ENCODE measurements at places on chromosomes 6 and 20.

GRCh38 chr20:32205843-32206759 lies 1.4 kb downstream of the PLAGL2 start:
- no peak for DNase-seq

GRCh38 chr6:108403236-108403635 lies 108.4 kb downstream of the AFG1L start:
- DNase-seq: no peak

GRCh38 chr6:125952764-125953501 lies 3.6 kb upstream of the HINT3 start:
- peak; percentile 4 for DNase-seq

- no peak for DNase-seq
Measured at GRCh38 chr6:111162504-111162903, 75.2 kb downstream of the SLC16A10 start.

- no peak for DNase-seq
Measured at GRCh38 chr6:131688286-131688685, 12.9 kb downstream of the OR2A4 start.

GRCh38 chr6:151140767-151141166 lies 99.0 kb upstream of the AKAP12 start:
- DNase-seq: no peak

DNA sequence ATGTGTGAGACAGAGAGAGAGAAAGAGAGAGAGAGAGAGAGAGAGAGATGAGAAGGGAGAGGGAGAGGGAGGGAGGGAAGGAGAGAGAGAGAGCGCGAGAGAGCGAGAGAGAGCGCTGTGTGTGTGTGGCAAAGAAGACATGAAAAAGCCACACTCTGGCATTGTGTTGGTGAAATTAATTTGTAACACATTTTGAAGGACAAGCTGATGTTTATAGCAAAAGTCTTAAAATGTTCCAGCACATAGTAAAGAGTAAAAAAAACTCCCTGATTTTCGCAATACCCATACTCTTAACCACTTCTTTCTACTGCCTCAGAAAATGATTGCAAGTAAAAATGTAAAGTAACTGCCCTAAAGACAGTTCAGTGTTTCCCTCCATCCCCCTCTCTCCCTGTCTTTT lies 56.7 kb downstream of the SLC22A1 start:
- DNase-seq: no peak

DNA sequence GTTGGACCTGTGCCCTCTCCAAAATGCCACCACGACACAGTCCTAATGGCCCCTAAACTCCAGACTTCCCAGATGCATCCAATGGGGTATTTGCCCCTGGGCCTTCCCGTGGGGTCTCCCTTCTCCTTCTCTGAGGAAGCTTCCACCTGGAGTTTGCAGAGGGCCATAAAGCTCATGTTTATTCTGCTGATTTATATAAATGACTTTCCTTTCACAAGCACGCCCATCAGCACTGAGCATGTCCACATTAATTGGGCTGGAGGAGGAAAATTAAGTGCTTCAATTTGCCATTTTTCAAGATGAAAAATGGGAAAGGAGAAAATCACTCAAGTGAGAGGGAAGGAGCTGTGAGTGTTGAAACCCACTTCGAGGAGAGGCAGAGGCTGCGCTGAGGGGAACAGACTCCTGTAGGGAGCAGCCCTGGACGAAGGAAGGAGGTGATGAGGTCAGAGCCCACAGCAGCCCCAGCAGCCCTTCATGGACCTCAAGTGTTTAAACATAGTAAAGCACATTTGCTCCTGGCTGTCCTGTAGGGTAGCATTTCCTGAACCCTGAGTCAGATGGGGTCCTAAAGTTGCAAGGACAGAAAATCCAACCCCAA lies 434.9 kb upstream of the SULF2 start:
- DNase-seq: no peak

DNA sequence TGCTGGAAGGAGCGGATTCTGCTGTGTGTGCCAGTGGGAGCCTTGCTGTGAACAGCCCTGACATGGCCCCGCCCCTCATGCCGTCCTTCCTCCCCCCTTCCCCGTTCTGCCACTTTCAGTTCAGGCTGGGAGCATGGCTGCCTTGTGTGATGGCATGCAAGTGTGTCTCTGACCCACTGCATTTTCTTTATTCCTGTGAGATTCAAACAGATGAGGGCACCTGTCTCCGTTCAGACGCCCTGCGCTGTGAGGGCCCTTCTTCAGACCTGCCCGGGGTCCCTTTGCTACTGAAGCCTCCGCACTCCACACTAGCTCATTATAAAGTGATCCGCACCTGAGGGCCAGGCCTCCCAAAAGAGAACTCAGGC lies 88.3 kb downstream of the TAF4 start:
- DNase-seq: no peak

DNA sequence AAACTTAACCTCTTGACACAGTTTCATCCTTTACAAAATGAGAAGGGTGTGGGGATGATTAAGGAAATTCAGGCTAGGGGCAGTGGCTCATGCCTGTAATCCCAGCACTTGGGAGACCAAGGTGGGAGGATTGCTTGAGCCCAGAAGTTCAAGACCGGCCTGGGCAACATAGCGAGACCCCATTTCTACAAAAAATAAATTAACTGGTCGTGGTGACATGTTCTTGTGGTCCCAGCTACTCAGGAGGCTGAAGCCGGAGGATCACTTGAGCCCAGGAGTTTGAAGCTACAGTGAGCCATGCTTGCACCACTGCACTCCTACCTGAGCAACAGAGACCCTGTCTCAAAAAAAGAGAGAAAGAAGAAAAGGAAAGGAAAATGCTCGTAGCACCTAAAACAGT lies 9.0 kb downstream of the ZSWIM3 start:
- DNase-seq: no peak

- no peak for DNase-seq
Measured at GRCh38 chr6:169340395-169340794, 86.7 kb upstream of the THBS2 start.

DNA sequence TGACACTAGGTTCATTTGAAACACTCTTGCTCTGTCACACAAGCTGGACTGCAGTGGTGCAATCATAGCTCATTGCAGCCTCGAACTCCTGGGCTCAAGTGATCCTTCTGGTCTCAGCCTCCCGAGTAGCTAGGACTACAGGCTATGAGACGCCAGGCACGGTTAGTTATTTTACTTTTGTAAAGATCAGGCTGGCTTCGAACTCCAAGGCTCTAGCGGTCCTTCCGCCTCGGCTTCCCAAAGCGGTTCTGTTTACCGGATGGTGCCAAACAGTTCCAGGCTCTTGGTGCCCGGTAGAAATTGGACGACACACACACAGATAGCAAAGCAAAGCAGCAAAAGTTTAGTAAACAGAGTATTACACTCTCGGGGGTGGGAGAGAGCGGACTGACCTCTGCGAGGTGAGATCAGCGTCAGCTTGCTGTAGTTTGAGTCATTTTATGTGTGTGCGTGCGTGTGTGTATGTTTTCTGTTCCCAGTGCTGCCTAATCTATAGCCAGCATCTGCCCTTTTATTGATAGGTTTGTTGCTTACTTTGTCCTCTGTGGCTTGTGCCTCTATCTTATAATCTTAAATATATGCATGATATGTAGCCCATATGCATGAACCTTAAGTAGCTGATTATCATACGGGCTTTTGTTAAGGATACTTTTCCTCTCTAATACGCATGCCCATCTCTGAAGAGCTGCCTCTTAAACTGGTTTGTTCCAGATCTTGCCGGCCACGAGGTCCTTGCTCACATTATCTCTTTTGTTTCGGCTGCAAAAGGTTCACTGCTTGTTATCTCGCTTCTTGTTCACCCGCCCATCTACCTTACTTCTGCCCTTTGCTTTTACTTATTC lies 75.2 kb downstream of the OR2B2 start:
- DNase-seq: peak; percentile 30

DNA sequence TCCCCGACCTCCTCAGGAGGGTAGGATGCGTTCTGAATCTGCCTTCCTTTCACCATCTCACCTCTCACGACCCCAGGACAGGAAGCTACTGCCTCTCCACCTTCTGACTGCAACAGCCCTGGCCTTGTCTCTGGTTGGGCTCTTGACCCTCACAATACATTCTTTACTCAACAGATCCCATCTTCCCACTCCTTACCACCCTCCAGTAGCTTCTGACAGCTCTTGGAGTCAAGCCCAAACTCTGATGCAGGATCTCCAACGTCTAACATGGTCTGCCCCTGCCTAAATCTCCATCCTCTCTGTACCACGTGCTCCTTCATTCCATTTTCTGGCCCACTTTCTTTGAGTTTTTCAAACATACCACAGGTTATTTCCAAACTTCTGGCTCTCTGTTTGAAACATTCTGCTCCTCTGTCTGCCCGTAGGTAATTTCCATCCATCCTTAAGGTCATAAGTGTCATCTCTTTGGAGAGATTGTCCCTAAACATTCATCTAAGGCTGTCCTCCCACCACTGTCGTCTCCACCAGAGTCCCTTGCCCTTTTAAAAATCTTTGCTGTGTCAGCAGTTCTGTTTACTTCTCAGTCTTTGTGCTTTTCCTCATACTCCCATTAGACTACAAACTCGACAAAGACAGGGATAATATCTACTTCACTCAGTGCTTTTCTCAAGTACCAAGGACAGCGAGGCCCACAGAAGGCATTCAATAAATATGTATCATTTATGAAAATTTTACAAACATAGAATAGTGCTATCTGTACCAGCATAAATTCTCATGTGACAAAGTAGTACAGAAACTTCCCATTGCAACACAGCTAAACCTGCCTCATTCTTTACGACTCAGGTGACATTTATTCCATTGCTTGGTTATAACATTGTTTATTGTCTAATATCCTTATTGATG lies 73.6 kb downstream of the BCAS1 start:
- no peak for DNase-seq

DNA sequence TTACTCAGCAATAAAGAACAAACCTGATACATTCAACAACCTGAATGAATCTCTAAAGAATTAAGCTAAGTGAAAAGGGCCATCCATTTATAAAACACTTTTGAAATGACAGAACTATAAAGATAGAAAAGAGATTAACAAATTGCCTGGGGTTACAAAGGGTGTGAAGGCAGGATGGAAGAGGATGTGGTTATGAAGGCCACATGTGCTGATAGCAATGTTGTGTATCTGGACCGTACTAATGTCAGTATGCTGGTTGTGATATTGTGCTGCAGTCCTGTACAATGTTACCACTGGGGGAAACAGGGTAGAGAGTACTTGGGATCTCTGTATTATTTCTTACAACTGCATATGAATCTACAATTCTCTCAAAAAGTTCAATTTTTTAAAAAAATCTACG lies 36.4 kb downstream of the ELOVL5 start:
- DNase-seq: no peak

DNA sequence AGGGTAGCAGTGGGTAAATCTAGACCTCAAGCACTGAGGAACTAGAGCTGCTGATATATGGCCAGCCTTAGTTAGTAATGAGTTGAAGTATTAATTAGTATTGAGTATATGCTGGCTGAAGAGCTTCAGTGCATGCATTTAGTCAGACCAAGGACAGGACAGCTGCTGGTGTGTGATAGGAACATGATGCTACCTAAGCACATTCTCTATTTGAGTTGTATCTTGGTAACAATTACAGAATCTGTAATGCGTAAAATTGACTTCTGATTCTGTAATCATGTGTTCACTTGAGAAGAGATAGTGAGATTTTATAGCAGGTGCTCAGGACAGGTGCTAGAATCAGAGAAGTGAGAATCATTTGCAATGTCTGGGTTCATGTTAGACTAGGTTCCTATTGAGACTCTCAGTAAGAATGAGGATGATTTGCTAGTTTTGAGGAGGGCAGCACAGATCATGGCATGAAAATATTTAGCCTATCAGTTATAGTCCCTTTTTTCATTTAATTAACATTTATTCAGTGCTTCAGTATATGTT lies 369.4 kb upstream of the HS3ST5 start:
- DNase-seq: no peak

- DNase-seq: no peak
Measured at GRCh38 chr6:135046912-135047311, 7.7 kb downstream of the HBS1L start.

- no peak for DNase-seq
Measured at GRCh38 chr6:52400313-52401041, 19.7 kb upstream of the EFHC1 start.

- DNase-seq: no peak
Measured at GRCh38 chr6:87763901-87764300, 61.9 kb upstream of the AKIRIN2 start.

- no peak for DNase-seq
Measured at GRCh38 chr6:50925981-50926380, 107.3 kb downstream of the TFAP2B start.

DNA sequence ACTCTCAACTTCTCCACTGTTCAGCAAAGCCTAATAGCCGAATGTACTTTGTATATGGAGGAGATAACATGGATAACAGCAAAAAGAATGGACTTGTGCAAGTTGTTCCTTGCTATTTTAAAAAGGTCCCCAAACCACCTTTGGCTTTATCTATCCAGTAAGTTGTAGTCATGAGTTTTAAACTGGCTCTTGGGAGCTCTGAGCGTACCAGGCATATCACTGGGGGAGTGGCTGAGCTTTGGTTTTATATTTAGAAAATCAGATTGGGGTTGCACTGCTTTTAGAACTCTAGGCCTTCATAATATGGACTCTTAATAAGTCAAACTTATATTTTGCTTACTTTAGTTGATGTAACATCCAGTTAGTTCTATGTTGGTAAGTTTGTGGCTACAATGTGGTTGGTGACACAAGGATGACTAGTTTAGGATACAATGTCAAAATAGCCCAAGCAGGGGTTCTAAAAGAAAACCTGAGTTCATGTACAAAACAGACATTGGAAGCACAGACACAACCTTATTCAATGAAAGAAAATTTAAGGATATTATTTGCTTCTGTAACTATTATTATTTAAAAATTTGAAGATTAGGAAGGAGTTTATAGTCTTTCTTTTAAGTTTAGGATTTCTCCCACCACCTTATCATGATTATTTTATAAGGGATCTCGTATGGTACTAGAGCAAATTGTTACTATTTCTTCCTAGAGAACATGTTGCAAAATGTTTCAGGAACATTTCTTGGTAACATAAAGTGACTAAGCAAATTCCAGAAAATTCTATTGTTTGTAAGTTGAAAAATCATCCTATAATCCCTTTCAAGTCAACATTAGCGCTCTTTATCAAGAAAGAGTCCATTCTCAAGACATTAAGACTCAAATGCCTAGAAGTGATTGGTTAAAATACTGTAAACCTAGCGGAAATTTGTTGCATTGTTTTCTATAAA lies 165.8 kb upstream of the SUPT3H start:
- no peak for DNase-seq

GRCh38 chr20:53454675-53455276 lies 138.9 kb downstream of the ZNF217 start:
- no peak for DNase-seq

GRCh38 chr20:59783641-59784010 lies 149.8 kb downstream of the SYCP2 start:
- DNase-seq: no peak

- DNase-seq: no peak
Measured at GRCh38 chr20:14478126-14478525, 140.7 kb upstream of the FLRT3 start.

- no peak for DNase-seq
Measured at GRCh38 chr6:149182262-149182661, 135.2 kb upstream of the TAB2 start.

DNA sequence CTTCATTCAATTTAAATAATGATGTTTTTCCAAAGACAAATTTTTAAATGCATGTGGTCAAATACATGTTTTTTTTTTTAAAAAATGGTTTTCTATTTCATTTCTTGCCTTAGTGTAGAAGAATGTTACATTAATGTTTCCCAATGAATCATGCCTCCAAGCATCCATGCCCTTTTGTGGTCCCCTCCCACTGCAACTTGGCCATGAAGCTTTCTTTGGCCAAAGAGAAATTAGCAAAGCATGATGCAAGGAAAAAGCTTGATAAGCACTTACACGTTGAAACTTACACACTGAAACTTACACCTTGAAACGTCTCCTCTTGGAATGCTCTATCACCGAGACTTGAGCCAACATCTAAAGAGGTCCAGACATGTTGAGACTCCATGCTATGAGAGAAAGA lies 93.0 kb upstream of the ELOVL5 start:
- no peak for DNase-seq
